ENCODE measurements at places on chromosomes 13 and 19. TPM values are rescaled to one million over a fixed set of nuclear protein-coding genes. Genes with fewer than 3 reads are reported as not detected.

ZNF112 gene
- total RNA-seq = 3.5 TPM

DNA sequence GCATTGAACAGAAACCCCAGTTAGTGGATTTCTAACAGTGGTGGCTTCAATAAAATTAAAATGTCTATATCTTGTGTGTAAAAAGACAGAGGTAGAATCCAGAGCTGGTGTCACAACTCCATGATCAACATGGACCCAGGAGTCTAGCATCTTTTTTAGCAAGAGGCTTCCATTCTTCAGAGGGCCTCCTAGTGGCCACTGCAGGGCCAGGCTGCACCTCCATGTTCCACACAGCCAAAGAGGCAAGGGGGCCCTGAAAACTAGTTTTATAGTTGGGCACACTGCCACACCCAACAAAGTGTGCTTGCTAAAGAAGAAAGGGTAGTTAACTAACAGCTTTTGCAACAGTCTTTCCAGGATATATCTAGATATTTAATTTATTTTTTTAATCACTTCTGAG is 12.9 kb downstream of the N4BP2L1 start:
- DNase-seq = no peak

- no peak for DNase-seq
These were observed 2.7 kb downstream of the PRKACA start for GRCh38 chr19:14114854-14115253.

GRCh38 chr13:109897988-109898624 is 111.7 kb upstream of the IRS2 start:
- peak; percentile 19 for DNase-seq

- DNase-seq = no peak
These were observed 112.5 kb upstream of the SLC7A1 start for GRCh38 chr13:29707876-29708543.

LILRB3 gene
- 13.5 TPM for total RNA-seq

DNA sequence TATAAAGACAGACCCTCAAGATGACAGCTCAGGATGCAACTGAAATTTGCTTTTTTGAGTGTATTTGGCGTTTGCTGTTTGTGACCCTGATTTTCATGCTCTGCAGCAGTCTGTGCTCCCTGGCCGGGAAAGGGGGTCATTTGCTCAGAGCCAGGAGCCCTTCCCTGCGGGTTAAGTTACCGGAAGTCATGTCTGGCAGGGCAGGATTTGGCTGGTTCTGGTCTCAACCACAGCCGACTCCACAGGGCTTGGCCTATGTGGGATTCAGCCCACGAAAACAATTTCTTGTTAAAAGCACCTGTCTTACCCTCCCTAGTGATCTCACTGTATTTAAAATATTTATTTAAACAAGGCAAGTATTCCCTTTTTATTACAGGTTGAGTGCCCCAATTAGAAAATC is 22.6 kb downstream of the MCF2L start:
- DNase-seq = no peak

- no peak for DNase-seq
These were observed 3.1 kb downstream of the GRIN3B start for GRCh38 chr19:1003283-1003682.

DNA sequence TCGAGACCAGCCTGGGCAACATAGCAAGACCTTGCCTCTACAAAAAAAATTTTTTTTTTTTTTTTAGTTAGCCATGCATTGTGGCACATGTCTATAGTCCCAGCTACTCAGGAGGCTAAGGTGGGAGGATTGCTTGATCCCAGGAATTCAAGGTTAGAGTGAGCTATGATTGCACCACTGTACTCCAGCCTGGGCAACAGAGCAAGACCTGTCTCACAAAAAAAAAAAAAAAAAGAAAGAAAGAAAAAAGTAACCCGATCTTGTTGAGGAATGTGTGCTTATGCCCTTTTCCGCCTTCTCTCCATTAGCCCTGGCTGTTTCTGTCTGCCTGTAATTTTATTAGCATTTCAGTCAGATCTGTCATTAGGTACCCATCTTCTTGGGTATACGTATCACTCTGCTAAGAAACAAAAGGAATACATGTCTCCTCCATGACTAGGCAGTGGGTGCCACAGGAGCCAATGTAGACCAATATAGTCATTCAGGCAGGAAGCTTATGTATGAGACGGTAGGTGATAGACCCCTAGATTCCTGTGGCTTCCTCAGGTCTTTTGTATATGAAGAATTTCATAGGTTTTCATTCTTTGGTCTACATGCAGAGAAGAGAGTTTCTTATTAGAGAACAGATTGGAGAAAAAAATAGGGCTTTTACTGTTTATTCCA is 59.6 kb upstream of the NPAS1 start:
- DNase-seq = no peak

DNA sequence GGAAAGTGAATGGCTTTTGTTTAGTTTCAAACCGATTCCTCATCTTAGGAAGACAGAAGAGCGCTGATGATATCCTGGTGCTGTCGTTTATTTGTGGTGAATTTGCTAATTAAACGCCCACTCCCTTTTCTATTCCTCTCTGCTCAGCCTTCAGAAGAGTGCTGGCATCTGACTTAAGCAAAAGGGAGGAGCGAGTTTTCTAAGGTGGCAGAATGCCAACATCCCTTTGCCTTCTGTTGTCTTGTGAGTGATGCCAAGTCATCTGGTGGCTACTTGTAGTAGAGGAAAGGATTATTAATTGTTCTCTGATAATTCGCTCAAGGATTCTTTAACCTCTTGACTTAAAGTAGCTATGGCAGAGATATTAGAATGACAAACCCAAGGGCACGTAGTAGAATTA is 68.1 kb downstream of the ERCC5 start:
- no peak for DNase-seq

TGDS gene
- total RNA-seq = 7.1 TPM

DNA sequence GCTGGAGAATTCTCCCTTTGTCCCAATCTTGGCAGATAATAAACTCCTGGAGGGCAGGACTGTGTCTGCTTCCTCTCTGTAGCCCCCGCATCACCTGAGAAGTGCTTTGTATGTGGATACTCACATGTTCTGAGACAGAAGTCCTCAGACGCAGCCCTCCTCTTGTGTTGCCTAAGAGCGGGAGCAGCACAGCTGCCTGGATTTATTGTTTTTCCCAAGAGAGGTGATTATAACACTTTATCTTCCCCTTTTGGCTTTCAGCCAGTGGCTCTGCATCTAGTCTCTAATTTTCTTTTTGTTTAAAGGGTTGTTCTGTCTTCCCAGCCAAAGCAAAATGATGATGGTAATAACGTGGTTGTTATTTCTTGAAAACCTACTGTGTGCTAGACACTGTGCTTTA is 36.1 kb downstream of the OLFM4 start:
- peak; percentile 79 for DNase-seq

DNA sequence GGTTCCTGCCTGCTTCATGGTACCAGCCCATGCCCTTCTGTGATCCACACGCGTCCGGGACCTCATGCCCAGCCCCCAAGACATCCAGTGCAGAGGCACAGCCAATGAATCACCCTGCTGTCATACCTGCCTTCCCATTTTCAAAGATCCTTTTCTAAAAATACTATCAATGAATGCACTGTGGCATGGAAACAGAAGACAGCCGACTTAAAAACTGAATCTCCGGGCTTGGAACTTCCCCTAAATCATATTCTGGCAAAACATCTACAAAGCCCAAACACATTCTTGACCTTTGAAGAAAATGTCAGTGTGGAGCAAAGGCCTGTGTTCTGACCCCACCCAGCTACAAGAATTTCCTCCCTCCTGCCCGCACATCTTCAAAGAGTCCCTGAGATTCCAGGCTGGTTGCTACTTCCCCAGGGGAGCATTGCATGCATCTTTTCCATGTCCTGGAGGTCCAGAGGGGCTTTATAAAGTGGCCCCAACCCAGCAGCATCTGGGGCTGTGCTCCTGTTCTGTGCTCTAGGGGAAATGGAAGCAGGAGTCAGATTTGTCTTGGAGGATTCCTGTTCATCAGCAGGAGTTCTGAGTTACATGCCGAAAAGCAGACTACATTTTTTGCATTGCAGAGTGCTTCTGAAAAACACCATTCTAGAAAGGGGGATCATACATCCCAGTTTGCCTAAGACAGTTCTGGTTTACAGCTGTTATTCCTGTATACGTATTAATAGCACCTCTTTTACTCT is 135.2 kb downstream of the USP12 start:
- no peak for DNase-seq

GRCh38 chr19:1848399-1849131 is at the start of gene REXO1:
REXO1 (minus strand) TSS chr19:1848483; CDS start chr19:1848358, 125 bp downstream.
- DNase-seq = peak; percentile 98

DNA sequence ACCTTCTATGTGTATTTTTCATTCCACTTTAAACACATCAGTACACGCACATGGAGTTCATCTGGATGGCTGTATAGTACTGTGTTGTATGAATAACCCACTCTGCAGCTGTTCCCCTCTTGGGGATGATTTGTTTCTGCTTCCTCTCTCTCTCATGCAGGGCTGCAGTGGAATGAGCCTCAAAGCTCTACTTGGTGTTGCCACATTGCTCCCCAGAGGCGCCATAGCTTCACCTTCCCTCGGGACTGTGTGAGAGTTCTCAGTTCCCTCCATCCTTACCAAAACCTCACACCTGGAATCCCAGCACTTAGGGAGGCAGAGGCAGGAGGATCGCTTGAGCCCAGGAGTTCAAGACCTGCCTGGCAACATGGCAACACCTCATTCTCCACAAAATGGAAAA is 28.4 kb upstream of the GPR183 start:
- peak; percentile 77 for DNase-seq

LYL1 gene
- 15.4 TPM for total RNA-seq

DNA sequence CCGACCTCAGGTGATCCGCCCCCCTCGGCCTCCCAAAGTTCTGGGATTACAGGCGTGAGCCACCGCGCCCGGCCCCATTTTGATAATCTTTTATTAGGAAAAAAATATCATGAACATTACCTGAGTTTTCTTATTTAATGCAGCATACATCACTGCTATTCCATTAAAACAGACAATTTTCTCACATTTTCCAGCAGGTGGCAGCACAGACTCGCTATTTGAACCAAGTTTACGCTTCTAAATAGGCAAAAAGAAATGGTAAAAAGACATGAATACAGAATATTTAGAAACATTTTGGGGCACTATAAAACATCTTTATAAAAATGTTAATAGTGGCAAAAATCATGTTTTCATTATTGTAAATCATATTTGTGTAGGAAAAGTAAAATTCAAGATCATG is 903.1 kb downstream of the SLITRK6 start:
- DNase-seq = no peak

ZNF471 gene
- 10.6 TPM for total RNA-seq

- peak; percentile 82 for DNase-seq
These were observed 213.1 kb upstream of the SGCG start for GRCh38 chr13:22967669-22968068.

GRCh38 chr19:39810424-39810823 is 23.5 kb downstream of the DYRK1B start:
- peak; percentile 19 for DNase-seq

CYP4F11 gene
- total RNA-seq = not detected

DNA sequence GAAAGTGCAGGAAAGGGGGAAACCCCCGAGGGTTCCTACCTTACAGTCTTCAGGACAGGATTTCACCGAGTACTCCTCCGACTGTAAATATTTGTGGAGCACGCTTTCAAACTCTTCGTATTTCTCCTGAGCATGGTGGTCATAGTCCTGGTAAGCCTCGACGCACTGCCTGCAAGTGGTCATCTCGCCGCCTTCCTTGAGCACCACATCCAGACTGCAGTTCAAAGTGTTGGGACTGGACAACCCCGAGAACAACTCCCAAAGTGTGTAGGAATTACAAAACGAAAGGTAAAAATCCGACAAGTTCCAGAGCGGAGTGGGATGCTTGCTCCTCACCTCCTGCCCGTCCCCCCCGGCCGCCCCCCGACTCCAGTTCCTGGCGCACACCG is 349.7 kb downstream of the LIG4 start:
- DNase-seq = no peak

COL5A3 gene
- 17.7 TPM for total RNA-seq

DNA sequence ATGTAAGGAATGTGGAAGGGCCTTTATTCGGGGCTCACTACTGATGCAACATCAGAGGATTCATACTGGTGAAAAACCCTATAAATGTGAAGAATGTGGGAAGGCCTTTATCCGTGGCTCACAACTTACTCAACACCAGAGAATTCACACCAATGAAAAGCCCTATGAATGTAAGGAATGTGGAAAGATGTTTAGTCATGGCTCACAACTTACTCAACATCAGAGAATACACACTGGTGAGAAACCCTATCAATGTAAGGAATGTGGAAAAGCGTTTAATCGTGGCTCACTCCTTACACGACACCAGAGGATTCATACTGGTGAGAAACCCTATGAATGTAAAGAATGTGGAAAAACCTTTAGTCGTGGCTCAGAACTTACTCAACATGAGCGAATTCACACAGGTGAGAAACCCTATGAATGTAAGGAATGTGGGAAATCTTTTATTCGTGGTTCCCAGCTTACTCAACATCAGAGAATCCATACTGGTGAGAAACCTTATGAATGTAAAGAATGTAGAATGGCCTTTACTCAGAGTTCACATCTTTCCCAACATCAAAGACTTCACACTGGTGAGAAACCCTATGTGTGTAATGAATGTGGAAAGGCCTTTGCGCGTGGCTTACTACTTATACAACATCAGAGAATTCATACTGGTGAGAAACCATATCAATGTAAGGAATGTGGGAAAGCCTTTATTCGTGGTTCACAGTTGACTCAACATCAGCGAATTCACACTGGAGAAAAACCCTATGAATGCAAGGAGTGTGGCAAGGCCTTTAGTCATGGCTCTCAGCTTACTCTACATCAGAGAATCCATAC is 44.3 kb downstream of the ZNF585A start:
- DNase-seq = no peak

SYCN gene
- total RNA-seq = not detected

STOML3 gene
- not detected for total RNA-seq

TRAPPC2B gene
- 12.9 TPM for total RNA-seq

GRCh38 chr13:95233026-95233635 is 68.1 kb downstream of the ABCC4 start:
- no peak for DNase-seq

GRCh38 chr13:42000846-42001245 is 39.9 kb upstream of the VWA8 start:
- DNase-seq = no peak

PRR19 gene
- not detected for total RNA-seq

DNA sequence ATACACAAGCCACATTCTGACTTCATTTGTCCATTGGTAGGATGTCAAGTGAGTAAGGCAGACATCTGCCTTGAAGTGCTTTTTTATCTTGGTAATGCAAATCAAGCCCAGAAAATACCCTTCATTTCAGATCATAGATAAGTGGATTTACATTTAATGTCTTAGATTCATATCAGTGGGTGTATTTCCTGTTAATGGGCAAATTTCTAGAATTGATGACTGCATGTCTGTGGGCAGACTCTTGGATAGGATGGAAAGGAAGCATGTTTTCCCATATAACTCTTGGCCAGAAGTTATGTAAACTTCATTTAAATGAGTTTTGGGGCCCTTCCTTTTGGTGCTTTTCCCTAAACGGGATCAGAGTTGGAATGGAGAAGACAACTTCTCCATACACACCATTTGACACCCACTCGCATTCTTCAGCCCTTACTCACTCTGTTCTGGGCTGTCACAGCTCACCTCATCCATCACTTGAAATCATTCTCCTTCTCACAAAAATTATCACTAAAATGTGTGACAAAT is 154.6 kb downstream of the FLT1 start:
- no peak for DNase-seq

Measured in esophagus muscularis mucosa (tissue), 4 donors.